Transverse colon (tissue), 4 donors: ENCODE measurements at places on chromosomes 7 and 10. TPM values are rescaled to one million over a fixed set of nuclear protein-coding genes. Genes with fewer than 3 reads are reported as not detected.

GDF2 gene
- not detected for total RNA-seq

SAMD9L gene
- 28.8 TPM for total RNA-seq

DNA sequence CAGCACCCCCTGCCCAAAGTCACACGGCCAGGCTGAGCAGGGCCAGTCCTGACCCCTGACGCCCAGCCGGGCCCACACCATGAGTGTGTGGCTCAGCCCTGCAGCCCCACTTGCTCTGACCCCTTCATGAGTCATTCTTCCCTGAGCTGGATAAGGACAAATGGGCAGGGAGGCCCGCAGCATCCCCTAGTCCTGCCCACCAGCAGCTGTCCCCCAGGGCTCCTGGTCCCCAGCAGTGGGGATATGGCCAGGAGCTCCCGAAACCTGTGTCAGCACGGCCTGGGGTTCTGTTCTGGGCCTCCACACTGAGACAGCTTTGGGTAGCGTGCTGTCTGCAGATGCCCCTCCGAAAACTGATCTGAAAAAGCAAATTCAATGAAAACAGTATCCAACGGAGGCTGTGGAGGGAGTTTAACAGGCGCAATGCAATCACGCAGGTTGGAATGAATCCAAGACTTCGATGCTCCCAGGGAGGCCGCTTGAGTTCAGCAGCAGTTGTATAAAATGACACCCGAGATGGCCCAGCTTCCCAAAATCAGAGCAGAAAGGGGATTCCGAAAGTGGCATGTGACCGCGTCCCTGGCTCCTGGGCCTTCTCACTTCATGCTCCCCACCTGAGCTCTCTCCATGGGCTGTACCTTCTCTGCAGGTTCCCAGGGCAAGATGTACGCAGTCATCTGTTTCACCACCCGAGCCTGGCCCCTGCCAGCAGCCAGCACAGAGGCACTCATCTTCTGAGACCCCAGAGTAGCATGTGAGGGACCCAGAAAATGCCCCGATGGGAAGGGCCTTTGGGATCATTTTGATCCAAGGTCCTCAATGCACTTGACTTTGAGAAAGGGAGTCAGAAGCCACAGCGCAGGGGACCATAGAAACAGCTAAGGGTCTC is 214.1 kb downstream of the USP6NL start:
- no peak for DNase-seq
- H3K4me3 ChIP-seq, result no peak overlapping the region
- no peaks in the 10 kb centered on the region for H3K4me1 ChIP-seq
- H3K27ac ChIP-seq, result no peak overlapping the region
- H3K36me3 ChIP-seq, result no peaks in the 10 kb centered on the region
- no peaks in the 10 kb centered on the region for H3K27me3 ChIP-seq

GJC3 gene
- total RNA-seq, result not detected

SLC26A3 gene
- total RNA-seq, result 3,779 TPM

OR6V1 gene
- total RNA-seq, result not detected

- no peak for DNase-seq
- no peaks in the 10 kb centered on the region for H3K27me3 ChIP-seq
- no peaks in the 10 kb centered on the region for H3K4me1 ChIP-seq
These were observed 188.4 kb upstream of the IGFBP3 start for GRCh38 chr7:46109437-46109836.

MALRD1 gene
- 0.82 TPM for total RNA-seq

ATP6V0A4 gene
- not detected for total RNA-seq

DNA sequence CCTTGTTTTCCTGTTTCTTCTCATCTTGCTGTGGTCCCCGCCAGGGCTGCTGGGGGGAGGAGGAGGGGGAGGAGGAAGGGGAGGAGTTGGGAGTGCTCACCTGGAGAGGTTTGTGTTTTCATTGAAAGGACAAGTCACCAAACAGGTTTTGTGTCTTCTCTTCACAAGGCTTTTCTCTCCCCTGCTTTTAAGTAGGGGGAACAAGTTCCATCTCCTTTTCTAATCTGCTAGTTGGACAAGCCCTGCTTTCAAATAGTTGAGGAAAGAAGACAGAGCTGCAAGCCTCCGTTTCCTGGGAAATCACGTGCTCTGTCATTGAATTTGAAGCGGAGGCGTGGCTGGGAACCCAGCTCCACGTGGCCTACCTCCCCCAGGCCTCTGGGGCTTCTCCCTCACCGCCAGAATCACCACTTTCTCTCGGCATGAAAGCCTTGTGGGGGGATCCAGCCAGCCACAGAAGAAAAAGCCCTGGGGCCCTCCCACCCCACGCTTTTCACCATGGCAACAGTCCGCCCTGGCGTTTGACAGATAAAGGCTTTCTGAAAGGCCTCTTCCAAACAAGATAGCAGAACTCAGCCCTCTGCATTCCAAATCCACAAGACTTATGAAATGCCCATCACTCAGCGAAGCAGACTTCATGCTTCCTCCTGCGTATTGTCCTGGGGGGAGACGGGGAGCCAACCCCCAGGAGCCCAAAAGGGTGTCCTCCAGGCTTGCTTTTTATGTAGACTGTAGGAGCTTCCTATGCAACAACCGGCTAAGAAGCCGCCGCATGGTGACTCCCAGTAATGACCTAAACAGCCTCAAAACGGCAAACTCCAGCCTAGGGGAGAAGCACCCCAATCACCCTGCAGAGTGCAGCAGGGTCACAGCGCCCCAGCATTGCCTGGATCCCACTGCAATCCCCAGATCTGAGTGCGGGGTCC is 51.7 kb downstream of the PROSER2 start:
- peaks cover 24% of the 10 kb centered on the region for H3K4me1 ChIP-seq
- no peak for DNase-seq
- H3K27ac ChIP-seq, result peak overlapping the region; percentile 52
- H3K4me3 ChIP-seq, result no peak overlapping the region

DNA sequence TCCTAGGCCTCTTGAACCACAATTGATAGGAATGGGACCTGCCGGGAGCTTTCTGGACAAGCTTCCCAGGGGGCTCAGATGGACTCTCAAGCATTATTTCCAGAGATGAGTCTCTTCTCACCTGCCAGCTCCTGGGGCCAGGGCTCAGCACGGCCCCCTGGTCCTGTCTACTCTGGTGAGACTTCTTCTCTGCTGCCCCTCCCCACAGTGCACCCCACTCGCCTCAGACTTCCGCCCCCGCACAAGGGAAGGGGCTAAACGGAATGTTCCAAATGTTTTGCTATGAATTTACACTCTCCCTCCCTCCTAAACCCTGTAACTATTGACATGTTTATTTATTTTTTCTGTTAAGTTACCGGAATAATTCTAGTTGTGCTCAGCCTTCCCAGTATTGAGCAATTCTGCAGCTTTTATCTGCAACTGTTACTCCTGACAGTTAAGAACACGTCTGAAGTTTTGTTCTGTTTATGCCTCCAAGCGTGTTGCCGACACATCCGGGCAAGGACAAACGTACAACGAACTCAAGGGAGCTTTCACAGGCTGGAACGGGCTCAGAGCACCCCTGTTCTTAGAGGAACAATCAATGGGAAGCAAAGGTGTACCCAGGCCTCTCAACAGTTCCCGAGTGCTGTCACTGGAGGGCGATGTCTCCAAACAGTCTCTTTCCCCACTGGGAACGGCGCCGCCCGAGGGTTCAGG is 55.2 kb downstream of the FHIP2A start:
- peaks cover under 1% of the 10 kb centered on the region for H3K4me1 ChIP-seq
- no peak overlapping the region for H3K27ac ChIP-seq
- H3K4me3 ChIP-seq, result no peak overlapping the region
- peak; percentile 62 for DNase-seq
- no peaks in the 10 kb centered on the region for H3K36me3 ChIP-seq
- H3K27me3 ChIP-seq, result no peaks in the 10 kb centered on the region

CLDN3 gene
- total RNA-seq, result 1,655 TPM

DNA sequence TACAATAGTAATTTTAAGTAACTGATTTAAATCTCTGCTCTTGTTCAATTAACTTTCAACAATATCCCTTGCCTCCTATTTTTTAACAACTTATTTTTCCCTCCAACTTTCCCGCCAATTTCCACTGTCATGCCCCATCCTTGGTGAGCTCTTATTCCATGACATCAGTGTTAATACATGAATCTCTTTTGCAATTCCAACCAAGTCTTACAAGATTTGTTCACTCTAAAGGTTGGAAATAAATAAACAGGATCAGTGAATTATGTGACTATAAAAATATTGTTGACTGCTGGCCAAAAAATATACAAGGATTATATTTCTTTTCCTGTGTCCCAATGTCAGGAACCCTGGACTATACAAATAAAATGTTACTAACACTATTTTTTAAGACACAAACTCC is 21.0 kb upstream of the AGMO start:
- H3K4me1 ChIP-seq, result no peaks in the 10 kb centered on the region
- peaks cover 2% of the 10 kb centered on the region for H3K36me3 ChIP-seq
- no peak overlapping the region for H3K27ac ChIP-seq
- no peak for DNase-seq
- H3K4me3 ChIP-seq, result no peak overlapping the region
- no peaks in the 10 kb centered on the region for H3K27me3 ChIP-seq

GRCh38 chr7:84088802-84089201 is 105.8 kb downstream of the SEMA3A start:
- no peak overlapping the region for H3K4me3 ChIP-seq
- H3K27ac ChIP-seq, result no peak overlapping the region
- no peaks in the 10 kb centered on the region for H3K36me3 ChIP-seq
- no peaks in the 10 kb centered on the region for H3K27me3 ChIP-seq
- no peak for DNase-seq

DNA sequence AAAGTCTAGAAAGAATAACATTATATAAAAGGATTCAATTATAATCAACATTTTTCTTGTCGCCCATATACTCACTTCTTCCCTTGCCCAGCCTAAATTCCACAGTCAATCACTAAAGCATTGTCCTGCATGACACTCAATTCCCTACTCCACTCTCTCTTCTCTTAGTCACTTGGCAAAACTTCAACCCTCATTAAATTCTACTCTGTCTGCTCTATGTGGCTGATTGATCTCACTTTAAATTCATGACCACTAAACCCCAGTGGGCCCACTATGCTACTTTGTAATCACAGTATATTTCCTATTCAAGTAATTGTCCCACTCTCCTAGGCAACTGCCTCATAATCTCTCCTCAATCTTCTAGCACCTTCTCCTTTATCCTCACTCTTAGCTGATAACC is 54.1 kb downstream of the MTERF1 start:
- H3K4me3 ChIP-seq, result no peak overlapping the region
- no peaks in the 10 kb centered on the region for H3K27me3 ChIP-seq
- H3K36me3 ChIP-seq, result no peaks in the 10 kb centered on the region
- no peaks in the 10 kb centered on the region for H3K4me1 ChIP-seq

- no peak for DNase-seq
- H3K27ac ChIP-seq, result no peak overlapping the region
- no peaks in the 10 kb centered on the region for H3K27me3 ChIP-seq
- H3K36me3 ChIP-seq, result no peaks in the 10 kb centered on the region
- H3K4me1 ChIP-seq, result peaks cover 22% of the 10 kb centered on the region
These were observed 2.2 kb downstream of the BBIP1 start for GRCh38 chr10:110916554-110917346.

GPRIN2 gene
- total RNA-seq, result 50.1 TPM

DNA sequence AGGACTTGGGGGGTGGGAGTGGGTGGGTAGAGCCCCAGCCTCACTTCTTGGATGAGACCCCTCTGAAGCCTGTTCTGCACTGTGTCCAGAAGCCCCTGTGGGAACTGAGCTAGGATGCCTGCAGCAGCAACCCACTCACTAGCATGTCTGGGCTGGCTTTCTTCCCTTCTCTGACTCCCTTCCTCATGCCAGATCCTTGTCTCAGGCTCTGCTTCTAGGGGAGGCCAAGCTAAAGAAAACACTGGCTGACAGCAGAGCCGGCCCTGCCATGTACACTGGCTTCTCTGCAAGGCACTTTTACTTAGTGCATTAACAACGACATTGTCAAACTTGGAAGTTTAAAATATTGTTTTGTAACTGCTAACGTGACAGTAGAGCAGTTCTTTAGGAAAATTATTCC is 50.2 kb downstream of the ARHGAP22 start:
- DNase-seq, result no peak
- no peaks in the 10 kb centered on the region for H3K27me3 ChIP-seq
- no peak overlapping the region for H3K27ac ChIP-seq
- H3K4me1 ChIP-seq, result no peaks in the 10 kb centered on the region
- no peaks in the 10 kb centered on the region for H3K36me3 ChIP-seq
- H3K4me3 ChIP-seq, result no peak overlapping the region

GRCh38 chr10:96287392-96288105 is 16.2 kb upstream of the BLNK start:
- no peaks in the 10 kb centered on the region for H3K27me3 ChIP-seq
- H3K27ac ChIP-seq, result peak overlapping the region; percentile 89
- no peaks in the 10 kb centered on the region for H3K36me3 ChIP-seq
- peaks cover 12% of the 10 kb centered on the region for H3K4me1 ChIP-seq

FOXI2 gene
- total RNA-seq, result not detected

- H3K27ac ChIP-seq, result no peak overlapping the region
- H3K4me3 ChIP-seq, result no peak overlapping the region
- H3K27me3 ChIP-seq, result no peaks in the 10 kb centered on the region
These were observed 25.1 kb downstream of the GALNT11 start for GRCh38 chr7:152050547-152050971.

- no peak overlapping the region for H3K4me3 ChIP-seq
- no peak for DNase-seq
- H3K27ac ChIP-seq, result no peak overlapping the region
- H3K36me3 ChIP-seq, result no peaks in the 10 kb centered on the region
These were observed 1631.5 kb upstream of the LRRTM3 start for GRCh38 chr10:65294329-65294728.

CCDC172 gene
- not detected for total RNA-seq

DNA sequence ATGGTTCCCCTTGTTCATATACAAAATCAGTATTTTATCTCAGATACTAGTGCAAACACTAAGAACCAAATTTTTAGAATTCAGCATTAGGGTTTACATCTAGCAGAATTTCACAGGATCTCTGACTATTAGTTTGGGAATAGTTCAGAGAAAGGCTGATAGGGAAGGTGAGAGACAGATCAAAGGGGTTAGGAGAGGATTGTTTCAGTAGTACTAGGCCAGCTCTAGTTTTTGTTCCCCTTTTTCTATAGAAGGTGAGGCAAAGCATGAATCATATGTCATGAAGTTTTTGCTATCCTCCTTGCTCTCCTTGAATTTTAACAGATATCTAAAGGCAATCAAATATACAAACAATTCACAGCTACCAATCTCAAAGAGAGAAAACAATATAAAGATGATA is 26.1 kb upstream of the CTNNA3 start:
- no peak for DNase-seq
- H3K36me3 ChIP-seq, result no peaks in the 10 kb centered on the region
- H3K27me3 ChIP-seq, result no peaks in the 10 kb centered on the region
- no peak overlapping the region for H3K27ac ChIP-seq
- H3K4me3 ChIP-seq, result no peak overlapping the region
- H3K4me1 ChIP-seq, result no peaks in the 10 kb centered on the region

CPED1 gene
- total RNA-seq, result 13.3 TPM

GRCh38 chr10:12702215-12702770 is 299.2 kb downstream of the CCDC3 start:
- H3K36me3 ChIP-seq, result no peaks in the 10 kb centered on the region
- DNase-seq, result no peak
- peaks cover 24% of the 10 kb centered on the region for H3K4me1 ChIP-seq
- H3K4me3 ChIP-seq, result no peak overlapping the region

DNA sequence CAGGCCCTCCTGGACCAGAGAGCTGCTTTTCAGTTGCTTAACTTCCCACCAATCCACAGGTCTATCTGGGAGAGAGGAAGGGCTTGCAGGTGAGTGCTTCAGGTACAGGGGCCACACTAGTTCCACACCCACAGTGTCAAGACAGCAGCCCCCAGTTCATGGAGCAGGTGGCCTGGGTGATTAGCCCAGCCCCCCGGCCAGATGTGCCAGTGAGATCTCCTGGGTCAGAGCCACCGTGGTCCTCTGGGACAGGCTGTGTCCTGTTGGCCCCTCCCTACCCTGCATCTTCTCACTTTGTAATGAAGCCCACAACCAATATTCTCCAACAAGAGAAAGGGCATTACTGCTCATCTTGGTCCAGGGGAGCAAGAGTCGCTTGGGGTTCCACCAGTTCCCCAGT is 30.6 kb downstream of the DRGX start:
- H3K4me3 ChIP-seq, result no peak overlapping the region
- H3K27me3 ChIP-seq, result no peaks in the 10 kb centered on the region
- H3K4me1 ChIP-seq, result no peaks in the 10 kb centered on the region
- no peak for DNase-seq
- H3K36me3 ChIP-seq, result no peaks in the 10 kb centered on the region

PRKCQ gene
- total RNA-seq, result 0.60 TPM
